ENCODE measurements at places on chromosomes 7 and 10.

DNA sequence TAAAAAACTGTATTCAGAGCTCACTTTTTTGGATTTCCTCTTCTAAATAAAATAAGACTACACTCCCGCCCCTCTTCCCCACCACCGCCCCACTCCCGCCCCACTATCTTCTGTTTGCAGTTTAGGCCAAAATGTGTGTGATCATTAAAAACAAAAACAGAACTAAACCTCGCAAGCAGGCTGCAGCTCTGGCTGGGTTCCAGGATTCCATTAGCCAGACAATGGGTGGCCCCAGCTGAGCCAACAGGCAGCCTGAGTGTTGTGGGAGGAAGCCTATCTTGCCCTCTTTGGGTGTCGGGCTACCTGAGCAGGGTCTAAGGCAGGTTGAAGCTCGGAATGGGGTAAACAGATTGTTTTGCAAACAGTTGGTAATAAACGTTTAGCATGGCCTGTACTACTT lies 41.7 kb downstream of the ARL4A start:
- DNase-seq = peak; percentile 82

- no peak for DNase-seq
Measured at GRCh38 chr7:2256306-2257045, 14.4 kb downstream of the NUDT1 start.

DNA sequence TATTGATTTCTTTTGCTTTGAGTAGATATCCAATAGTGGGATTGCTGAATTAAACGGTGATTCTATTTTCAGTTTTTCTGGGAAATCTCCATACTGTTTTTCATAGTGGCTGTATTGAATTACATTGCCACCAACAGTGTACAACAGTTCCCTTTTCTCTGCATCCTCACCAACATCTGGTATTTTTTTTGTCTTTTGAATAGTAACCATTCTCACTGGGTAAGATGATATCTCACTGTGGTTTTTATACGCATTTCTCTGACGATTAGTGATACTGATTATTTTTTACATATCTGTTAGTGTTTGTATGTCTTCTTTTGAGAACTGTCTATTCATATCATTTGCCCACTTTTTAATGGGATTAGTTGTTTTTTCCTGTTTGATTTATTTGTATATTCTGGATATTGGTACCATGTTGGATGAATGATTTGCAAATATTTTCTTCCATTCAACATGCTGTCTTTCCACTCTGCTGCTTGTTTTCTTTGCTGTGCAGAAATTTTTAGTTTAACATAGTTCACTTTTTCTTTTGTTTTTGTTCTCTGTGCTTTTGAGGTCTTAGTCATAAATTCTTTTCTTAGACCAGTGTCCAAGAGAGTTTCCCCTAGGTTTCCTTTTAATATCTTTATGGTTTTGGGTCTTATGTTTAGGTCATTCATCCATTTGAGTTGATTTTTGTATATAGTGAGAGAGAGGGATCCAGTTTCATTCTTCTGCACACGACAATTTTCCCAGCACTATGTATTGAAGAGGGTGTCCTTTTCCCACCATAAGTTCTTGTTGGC lies 584.7 kb downstream of the PHTF2 start:
- no peak for DNase-seq

- DNase-seq = no peak
Measured at GRCh38 chr10:110151971-110152370, 55.4 kb upstream of the MXI1 start.

DNA sequence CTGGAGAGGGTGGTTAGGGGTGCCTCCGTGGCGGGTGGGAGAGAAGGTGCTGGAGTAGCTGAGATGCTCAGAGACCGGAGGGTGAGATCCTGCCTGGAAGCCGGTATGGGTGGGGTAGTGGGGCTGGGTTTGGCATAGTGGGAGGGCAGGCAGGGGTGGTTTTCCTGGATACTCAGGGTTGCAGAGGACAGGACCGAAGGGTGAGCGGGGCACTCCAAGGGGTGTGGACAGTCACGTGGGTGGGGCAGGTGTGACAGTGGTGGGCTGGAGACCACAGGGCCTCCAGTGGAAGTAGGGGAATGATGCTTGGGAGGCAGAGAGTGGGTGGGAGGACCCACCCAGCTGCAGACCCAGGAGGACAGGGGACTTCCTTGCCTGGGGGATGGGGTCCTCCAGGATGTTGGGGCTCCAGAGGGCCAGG lies 1.9 kb downstream of the SCART1 start:
- no peak for DNase-seq

DNA sequence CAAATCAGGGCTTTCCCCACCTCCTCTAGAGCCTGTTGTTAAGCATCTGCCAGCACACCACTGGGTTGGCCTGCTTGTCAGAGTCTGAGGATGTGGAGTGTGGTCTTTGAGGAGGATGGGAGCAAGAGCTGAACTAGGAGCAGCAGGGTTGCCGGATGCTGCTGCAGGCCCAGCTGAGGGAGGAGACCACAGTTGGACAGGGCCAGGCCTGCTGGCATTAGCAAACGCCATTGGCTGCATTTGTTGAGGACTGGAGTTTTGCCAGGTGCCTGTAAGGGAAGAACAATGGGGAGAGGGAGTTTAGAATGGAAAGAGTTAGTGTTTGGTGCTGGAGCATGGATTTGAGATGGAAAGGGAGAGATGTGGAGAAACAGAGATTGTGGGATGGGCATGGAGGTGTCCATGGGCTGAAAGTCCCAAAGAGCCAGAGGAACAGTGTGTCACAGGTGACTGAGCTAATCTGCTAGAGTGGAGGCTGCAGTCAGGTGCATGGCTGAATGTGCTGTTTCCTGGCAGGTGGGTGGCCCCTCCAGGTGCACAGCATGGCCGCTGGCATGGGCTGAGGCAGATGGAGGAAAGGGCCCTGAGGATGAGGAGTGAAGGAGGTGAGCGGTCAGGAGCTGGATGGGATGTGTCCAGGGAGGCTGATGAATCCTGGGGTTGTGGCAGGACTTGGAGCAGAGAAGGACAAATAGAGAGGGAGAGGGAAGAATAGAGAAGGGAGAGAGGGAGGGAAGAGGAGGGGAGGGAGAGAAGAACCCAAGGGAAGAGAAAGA lies 40.7 kb downstream of the LEP start:
- no peak for DNase-seq

- peak; percentile 61 for DNase-seq
Measured at GRCh38 chr10:77104459-77104980, 533.1 kb downstream of the KCNMA1 start.

DNA sequence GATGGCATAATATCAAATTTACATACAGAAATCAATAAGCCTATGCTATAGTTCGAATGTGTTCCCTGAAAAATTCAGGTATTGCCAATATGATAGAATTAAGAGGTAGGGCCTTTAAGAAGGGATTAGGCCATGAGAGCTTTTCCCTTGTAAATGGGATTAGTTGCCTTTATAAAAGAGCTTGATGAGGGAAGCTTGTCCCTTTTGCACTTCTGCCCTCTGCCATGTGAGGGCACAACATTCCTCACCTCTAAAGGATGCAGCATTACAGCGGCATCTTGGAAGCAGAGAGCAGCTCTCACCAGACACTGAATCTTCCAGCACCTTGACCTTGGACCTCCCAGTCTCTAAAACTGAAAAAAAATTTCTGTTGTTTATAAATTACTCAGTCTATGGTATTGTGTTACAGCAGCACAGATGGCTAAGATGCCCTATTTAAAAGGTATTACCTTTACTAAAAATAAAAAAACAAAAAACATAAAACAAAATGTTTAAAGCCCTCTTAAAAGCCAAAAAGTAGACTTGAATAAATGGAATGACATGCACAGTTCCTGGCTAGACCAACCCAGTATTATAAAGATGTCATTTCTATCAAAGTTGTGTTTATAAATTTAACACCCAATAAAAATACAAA lies 909.6 kb downstream of the REEP3 start:
- peak; percentile 51 for DNase-seq

- peak; percentile 34 for DNase-seq
Measured at GRCh38 chr7:48140001-48140681, 31.1 kb upstream of the ABCA13 start.

DNA sequence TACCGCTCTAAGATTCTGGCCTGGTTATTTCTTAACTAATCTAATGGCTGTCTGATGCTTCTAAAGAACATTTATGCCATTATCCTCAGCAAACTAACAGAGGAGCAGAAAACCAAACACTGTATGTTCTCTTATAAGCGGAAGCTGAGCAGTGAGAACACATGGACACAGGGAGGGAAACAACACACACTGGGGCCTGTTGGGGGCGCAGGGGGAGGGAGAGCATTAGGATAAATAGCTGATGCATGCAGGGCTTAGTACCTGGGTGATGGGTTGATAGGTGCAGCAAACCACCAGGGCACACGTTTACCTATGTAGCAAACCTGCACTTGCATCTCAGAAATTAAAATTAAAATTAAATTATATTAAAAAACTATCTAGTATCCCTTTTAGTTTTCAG lies 853.5 kb downstream of the GATA3 start:
- DNase-seq = no peak

DNA sequence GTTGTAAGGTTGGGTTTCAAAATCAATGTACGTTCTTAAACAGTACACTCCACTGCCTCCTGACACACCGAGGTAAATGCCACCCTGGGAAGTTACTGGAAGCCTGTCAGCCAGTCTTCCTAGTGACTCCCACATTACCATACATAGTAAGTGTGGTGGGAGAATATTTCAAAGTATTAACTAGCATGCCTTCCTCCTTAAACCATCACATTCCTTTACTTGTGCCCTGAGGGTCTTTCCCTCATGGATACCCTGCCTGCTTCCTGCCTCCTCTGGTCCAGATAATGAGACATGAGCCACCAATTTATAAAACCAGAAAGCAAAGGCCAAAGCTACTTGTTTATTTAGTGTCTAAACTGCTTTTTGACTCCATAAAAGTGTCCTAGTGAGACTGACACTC lies 23.3 kb upstream of the SORCS3 start:
- no peak for DNase-seq

DNA sequence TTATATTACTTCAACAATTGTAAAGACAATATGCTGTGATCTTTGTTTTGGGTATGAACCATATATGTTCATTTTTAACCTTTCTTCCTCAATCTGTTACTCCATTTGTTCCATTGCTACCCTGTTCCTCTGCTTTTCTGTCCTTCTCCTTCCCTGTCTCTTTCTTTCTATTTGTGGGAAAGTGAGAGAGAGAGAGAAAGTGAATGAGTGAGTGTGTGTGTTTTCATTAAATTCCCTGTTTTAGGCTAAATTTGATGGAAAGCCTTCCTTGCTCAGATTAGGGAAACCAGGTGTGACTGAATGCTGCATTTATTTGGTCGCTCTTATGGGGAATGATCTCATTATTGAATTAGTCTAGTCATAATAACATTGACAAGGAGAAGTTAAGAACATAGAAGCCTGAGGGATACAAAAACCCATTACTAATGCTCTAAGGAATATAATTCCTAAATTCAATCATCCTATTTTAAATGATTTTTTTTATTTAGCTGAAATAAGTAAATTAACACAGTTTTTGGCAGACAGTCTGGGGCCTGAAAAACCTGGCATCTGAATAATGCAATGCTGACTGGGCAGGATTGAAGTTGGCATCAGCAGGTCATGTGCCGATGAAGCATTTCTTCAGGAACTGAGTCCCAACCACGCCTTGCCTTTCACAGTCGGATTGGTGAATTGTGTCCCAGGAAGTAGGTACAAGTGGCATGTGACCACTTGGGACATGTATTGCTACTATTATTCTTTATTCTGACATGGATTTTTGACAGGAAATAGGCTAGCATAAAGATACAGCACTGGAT lies 117.6 kb upstream of the LRGUK start:
- DNase-seq = no peak

GRCh38 chr7:148204639-148205304 lies 385.8 kb upstream of the C7orf33 start:
- DNase-seq = no peak

DNA sequence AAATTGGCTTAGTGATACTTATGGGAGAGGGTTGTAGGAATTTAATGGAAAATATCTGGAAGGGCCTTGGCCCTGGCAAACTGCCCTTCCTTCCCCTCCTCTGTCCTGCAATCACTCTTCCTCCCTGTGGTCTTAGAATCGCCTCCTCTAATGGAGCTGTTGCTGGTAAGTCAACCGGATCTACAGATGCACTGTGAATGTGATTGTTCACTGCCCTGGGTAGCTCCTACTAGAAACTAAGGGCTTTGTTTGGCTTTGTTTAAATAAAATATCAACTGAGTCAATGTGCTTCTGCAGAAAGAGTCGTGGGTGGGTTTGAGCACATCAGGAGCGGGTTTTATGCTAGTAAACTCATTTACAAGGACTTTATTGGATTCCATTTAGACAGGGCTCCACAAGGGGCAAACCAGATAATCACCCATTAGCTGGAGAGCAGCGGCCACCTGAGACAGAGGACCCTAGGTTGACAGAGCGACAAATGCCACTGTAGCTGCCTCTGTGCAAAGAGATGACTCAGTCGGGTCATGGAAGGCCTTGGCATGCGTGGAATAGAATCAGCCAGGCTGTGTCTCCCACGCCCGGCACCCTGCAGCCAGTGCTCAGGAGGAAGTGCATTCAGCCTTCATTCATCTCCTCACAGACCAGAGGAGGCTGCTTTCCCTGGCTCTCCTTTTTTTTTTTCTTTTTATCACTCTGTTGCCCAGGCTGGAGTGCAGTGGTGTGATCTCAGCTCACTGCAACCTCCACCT lies 97.9 kb downstream of the GAD2 start:
- DNase-seq = no peak

- no peak for DNase-seq
Measured at GRCh38 chr7:152541892-152542291, 106.1 kb upstream of the KMT2C start.

- DNase-seq = no peak
Measured at GRCh38 chr7:3294432-3295100, 6.5 kb upstream of the SDK1 start.

- no peak for DNase-seq
Measured at GRCh38 chr7:120227255-120227654, 45.7 kb upstream of the KCND2 start.

DNA sequence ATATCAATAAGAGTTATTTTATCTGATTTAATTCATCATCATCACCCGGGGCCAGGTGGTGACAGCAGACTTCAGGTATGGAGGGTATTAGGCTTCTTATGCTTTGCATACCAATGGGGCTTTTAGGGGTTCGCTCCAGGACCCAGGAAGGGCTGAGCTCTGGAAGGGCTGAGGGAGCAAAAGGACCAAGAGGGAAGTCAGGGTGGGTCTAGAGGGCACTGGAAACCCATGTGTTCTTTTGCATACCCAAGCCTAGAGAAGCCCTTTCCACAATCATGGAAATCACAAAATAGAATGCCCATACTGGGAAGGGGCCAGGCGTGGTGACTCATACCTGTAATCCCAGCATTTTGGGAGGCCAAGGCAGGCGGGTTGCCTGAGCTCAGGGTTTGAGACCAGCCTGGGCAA lies 30.9 kb upstream of the VCL start:
- DNase-seq = no peak

GRCh38 chr10:123958241-123958640 lies 66.6 kb upstream of the CPXM2 start:
- no peak for DNase-seq

GRCh38 chr10:10873915-10874314 lies 143.8 kb upstream of the CELF2 start:
- no peak for DNase-seq

GRCh38 chr10:107553470-107553869 lies 389.0 kb upstream of the SORCS1 start:
- peak; percentile 53 for DNase-seq
